ENCODE measurements at places on chromosomes 7 and 10.

- no peak for DNase-seq
These were observed 58.6 kb downstream of the EBLN1 start for GRCh38 chr10:22159180-22159579.

DNA sequence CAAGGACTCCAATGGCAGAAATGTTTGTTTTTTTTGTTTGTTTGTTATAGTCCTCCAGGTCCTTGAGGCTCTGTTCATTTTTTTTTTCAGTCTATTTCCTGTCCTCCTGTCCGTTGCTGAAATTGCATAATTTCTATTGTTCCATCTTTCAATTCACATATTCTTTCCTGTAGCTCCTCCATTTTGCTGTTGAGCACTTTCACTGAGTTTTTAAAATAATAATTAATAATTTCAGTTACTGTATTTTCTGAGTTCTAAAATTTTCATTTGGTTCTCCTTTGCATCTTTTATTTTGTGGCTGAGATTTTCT, 202.3 kb upstream of the AGR3 start:
- DNase-seq = no peak

- DNase-seq = no peak
These were observed 15.6 kb upstream of the PLEKHS1 start for GRCh38 chr10:113735913-113736312.

- peak; percentile 20 for DNase-seq
These were observed 16.3 kb downstream of the CYTH3 start for GRCh38 chr7:6256109-6256483.

GRCh38 chr7:48089046-48090003, at the start of gene UPP1:
UPP1 (plus strand) TSS chr7:48089265; CDS start chr7:48094784, 5,519 bp downstream.
- DNase-seq = peak; percentile 98

DNA sequence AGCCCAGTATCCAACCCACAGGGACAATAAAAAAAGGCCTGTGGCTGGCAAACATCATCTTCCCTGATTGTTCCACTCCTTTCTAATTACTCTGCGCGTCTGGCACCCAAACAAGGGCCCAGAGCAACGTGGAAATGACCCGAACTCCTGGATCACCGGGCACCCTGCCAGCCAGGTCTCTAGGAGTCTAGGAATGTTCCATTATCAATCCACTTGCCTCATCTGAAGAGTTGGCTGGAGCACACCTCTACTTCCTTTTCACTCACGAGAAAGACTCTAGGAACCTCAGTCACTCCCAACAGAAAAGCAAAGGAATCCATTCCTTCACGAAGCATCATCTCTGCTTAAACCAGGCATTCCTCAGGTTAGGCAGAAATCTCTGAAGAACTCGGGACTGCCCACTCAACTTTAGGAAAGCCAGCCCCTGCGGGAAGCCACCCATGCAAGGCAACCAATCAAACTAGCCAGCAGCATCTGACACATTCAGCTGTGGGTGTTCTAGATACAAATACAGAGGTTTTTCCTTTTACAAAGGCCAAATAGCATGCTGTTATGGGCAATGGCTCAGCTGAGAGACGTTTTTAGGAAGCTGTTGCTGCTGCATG, 37.7 kb downstream of the ATXN7L1 start:
- no peak for DNase-seq

DNA sequence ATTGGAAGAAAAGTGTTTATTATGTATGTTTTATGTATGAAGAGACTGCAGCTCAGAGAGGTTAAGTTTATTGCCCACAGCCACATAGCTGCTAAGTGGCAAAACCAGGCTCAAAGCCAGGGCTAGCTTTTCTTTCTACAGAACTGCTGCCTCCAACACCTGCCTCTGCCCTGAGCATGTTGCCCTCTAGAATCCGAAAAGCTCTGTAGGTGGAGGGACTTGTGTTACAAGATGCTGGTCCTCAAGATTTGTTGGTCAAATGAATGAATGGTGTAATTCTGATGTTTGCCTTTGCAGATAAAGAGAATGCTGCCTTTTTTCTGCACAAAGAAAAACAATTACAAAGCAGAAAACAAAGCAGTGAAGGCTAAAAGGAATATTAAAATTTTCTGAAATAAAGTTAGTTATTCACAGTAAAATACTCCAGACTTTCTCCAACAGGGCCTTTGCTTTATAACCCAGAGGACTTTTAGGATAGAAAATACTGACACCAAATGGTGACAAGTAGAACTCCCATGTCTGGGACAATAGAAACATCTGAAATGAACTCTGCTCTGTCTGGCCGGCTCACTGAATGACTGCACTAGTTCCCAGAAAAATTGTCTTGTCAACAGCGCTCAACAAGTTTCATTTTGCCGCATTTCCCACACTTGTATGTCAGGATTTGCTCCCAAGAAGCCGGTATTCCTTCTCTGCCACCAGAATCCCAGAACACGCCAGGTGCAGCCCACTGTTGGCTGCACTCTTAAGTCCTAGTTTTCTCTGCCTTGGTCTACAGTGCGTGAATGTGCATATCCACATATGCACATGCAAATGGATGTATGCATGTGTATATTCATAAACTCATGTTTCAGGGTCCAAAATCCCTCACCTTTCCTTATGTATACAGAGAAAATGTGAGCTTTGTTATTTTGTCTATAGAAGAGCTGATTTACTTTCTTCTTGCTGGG, 11.0 kb upstream of the DNTT start:
- peak; percentile 68 for DNase-seq

GRCh38 chr7:44376429-44377133, 51.2 kb upstream of the CAMK2B start:
- DNase-seq = no peak

GRCh38 chr7:149569726-149570422, 72.3 kb upstream of the ZNF746 start:
- DNase-seq = no peak

DNA sequence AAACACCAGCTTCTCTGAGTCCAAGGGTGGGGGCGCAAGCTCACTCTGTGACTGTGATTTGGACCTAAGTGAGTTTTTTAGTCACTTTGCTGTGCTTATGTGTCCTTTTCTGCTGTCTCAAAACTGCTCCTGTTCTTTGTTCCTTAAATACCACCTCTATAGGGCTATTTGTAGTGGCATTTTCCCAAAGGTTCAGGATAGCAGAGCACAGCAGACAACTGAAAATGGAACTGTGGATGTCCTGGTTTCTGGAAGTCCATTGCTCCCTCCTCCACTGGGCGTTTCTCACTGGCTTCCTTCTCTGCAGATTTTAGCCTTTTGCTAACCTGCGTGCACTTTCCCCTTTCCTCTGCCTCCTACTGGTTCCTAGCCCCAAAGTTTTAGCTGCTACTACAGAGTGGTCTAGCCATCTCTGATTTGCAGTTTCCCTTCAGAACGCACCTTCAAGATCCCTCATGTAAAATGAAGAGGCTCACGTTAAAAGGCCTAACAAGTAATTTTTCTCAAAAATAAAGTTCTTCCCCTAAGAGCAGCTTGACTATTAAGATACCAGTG, 25.6 kb downstream of the BLVRA start:
- DNase-seq = peak; percentile 15

- DNase-seq = no peak
These were observed 5.6 kb downstream of the CH25H start for GRCh38 chr10:89201345-89202032.

DNA sequence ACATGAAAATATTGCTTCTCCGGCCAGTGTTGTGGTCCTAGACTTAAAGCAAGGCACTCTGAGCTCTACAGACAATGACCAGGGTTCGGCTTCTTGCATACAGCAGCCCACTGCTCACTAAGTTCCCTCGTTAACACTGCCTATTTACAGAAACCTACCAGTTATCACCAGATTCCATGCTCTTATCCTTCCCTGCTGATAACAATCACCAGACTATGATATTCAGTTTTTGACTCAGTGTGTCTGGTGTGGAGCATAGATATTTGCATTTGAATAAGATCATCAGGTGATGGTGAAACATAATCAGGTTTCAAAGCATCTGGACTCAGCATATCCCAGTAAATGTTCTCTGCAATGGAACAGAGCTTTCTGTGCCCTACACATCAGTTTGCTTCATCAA, 182.3 kb downstream of the SNX13 start:
- no peak for DNase-seq

- DNase-seq = peak; percentile 73
These were observed 99.8 kb downstream of the KMT2C start for GRCh38 chr7:152335900-152336571.

DNA sequence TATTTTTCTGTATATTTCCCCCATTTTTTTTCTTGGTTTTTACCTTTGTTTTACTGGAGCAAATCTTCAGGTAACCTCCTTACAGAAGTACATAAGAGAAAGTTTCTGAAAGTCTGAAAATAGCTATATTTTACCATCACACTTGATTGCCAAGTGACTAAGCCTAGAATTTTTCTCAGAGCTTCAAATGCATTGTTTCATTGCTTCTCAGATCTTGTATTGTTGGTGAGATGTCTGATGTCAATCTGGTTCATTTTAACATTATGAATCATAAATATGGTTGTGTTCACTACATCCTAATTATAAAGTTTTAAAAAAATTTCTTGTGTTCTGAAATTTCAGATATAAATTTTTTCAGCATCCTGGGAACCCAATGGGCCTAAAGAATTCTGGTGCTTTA, 228.2 kb downstream of the AHR start:
- no peak for DNase-seq

GRCh38 chr10:88848499-88848898, 3.1 kb downstream of the ANKRD22 start:
- DNase-seq = peak; percentile 91

GRCh38 chr10:68095153-68095552, 14.1 kb upstream of the MYPN start:
- DNase-seq = no peak

DNA sequence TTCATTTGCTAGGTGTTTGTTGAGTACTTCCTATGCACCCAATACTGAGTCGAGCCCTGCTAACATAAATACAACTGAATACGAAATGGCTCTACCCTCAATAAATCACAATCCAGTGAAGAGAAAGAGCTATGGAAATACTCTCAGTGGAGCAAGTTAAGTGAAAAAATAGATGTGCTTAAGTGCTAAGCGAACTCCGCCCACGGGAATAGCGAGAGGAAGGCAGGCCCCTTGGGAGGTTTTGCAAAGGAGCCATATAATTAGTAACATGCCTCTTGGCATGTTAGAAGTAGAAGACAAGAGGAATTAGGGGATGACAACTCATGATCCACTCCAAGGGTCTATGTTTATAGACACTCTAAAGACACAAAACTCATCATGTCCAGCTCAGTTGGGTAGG, 42.8 kb upstream of the TSPAN33 start:
- DNase-seq = no peak

DNA sequence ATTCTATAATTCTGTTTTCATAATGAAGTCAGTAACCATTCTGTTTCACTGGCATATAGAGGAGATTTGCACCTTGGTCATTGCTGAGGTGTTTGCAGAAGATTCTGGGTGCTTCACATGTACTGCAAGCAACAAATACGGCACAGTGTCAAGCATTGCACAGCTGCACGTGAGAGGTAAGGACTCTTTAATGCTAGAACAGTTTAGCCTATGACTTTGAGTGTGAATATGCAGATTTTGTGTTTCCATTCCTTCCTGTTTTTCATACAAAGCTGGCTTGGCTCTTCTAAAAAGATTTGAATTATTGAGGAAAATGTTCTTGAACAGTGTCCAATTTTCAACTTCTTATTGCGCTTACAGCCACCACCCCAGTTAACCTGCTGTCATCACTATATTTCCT, 56.4 kb downstream of the MYPN start:
- DNase-seq = no peak

GRCh38 chr7:124690840-124691239, 74.8 kb downstream of the GPR37 start:
- no peak for DNase-seq

- DNase-seq = no peak
These were observed 110.0 kb downstream of the PDGFA start for GRCh38 chr7:409339-410281.

DNA sequence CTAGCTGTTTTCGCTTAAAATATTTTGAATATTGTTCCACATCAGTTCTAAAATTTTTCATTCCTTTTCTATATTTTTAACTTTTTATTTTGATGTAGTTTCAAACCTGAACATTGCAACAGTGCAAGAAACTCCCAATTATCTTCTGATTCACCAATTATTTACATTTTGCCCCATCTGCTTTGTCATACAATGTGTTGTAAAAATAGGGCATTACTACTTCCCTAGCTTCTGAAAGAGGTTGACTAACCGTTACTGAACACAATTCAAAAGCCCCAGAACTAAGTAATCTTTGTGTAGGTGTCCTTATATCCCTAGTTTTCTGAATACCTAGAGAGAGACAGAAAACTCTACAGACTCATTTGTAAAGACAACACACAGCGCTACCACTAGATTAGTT, 86.7 kb downstream of the AVL9 start:
- no peak for DNase-seq

- DNase-seq = no peak
These were observed 23.5 kb downstream of the GNG11 start for GRCh38 chr7:93945083-93945482.

- DNase-seq = no peak
These were observed 18.4 kb downstream of the FXYD4 start for GRCh38 chr10:43389867-43390266.

All from inflammatory macrophage treated with lipopolysaccharide for 4 hours (primary cell).